Iris pigment epithelial cell (primary cell): ENCODE measurements at places on chromosomes 3 and 15.

- DNase-seq: no peak
These were observed 125.0 kb upstream of the PLXNA1 start for GRCh38 chr3:126857928-126858327.

DNA sequence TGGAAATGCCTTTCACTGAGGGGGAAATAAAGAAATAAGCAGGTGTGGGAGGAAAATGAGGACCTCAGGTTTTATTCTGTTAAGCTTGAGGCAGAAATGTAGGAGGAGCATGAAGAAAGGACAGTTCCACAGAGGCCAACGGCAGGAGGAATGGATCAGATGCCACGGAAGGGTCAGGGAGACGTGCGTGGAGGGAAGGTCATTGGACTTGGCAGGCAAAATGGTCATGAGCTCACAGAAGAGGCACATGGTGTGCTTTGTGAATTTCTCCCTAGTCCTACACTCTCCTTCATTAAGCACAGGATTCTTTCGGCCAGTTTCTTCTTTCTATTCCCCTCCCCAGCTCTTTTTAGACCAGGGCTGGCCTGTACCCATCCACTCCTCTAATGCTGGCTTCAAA is 32.5 kb upstream of the THSD4 start:
- no peak for DNase-seq

DNA sequence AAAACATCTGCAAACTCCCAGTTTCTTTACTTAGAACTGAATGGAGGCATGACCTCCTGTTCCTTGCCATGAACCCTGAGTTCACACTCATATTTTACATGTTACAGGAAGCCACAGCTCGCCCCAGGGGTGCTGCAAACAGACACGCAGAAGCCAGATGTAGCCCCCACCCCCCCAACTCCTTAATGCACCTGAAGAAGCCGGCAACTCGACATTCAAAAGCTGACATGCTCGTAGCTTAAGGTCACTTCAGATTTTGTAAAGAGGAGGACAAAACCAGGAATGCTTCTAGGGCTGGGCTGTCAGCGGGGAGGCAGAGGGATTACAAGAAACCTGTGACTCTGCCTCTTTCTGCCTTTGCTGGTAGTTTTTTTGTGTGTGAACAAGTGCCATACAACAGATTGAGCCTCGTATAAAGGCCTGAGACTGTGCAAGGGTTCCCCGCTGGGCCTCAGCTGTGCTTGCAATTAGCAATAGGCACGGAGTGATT is 42.0 kb upstream of the FEZF2 start:
- DNase-seq: no peak

- no peak for DNase-seq
These were observed 12.4 kb downstream of the SLCO3A1 start for GRCh38 chr15:91865950-91866349.

DNA sequence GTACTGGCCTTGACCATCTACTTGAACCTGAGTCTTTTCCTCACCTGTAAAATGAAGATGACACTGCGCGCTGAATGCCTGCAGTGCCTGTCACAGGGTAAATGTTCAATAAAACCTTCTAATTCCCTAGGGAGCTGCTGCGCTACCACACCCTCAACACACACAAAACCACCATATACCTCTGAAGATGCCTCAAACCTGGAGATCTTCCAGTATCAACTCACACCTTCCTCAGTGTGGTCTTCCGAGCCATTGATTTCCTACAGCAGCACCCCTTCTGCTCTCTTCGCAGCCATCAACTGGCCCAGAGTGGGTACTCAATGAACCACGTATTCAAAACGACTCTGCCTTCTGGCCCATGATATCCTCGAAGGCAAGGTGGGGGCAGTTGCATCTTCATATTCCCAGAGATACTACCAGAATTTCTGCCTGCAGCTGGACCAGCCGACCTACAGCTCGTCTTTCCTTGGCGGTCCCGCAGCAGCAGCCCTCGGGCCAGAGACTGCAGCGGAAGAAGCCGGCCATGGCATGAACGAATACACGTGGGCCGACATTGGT is 695 bp downstream of the RPL32 start:
- peak; percentile 32 for DNase-seq

- no peak for DNase-seq
These were observed 482.1 kb downstream of the OCA2 start for GRCh38 chr15:27617013-27617412.

- no peak for DNase-seq
These were observed 248.9 kb downstream of the SLCO3A1 start for GRCh38 chr15:92102395-92102755.

DNA sequence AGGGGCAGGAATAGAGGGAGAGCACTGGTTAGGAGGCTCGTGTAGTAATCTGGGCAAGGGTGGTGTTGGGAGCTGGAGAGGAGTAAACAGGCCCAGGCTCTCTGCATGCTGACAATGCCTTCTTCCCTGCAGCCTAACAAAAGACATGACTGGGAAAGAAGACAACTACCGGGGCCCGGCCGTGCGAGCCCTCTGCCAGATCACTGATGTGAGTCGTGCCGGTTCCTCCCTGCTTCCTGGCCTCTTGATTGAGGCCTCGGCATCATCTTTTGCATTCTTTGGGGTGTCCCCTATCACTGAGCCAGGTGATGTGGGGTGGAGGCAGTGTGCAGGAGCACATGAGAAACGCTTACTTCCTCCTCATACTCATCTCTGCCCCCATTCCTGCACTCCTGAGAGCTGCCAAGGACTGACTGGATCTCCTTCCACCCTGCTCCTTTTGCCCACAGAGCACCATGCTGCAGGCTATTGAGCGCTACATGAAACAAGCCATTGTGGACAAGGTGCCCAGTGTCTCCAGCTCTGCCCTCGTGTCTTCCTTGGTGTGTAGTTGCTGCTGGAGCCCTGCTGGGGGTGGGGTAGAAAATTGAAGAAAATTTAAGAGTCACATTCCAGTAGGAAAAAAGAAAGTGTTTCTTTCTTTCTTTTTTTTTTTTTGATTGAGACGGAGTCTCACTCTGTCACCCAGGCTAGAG is 5.3 kb downstream of the COPG1 start:
- DNase-seq: no peak

GRCh38 chr3:53109190-53109589 is 21.0 kb downstream of the RFT1 start:
- DNase-seq: peak; percentile 94

GRCh38 chr3:147945968-147946519 is 536.9 kb downstream of the ZIC1 start:
- DNase-seq: peak; percentile 96

DNA sequence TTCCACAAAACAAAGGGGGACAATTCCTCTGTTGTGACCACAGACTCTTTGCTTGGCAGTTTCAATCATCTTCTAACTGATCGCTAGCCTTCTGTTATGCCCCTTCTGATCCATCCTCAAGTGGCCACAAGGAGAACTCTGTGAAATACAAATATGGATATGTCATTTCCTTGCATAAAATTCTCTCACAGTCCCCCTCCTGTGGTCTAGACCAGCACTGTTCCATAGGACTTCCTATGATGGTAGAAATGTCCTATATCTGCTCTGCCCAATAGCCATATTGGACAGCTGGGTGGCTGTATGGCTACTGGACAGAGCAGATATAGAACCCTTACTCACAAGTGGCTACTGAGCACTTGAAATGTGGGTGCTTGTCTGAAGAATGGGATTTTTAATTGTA is 25.9 kb upstream of the SNRK start:
- no peak for DNase-seq

DNA sequence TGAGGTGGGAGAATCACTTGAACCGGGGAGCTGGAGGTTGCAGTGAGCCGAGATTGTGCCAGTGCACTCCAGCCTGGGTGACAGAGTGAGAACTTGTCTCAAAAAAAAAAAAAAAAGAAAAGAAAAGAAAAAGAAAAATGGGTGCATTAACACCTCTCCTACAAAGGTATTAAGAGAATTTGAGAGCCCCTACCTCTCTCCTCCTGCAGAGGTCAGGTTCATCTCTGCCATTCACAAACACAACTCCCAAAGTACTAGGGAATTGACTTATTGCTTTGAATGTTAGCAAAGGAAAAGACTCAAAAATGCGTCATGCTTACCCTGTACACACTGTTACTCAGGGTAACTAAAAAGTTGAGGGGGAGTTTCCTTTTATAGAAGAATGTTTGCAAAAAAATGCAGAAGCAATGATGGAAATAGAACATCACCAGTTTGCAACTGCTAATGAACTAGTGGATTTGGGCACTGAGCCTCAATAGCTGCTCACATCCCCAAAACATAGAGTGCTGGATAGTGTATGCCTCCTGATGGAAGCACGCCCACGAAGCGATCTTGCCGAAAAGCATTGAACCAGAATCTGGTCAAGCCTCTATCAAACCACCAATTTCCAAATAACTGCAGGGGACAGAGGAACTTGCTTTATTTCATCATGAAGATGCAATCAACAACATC is 15.5 kb upstream of the LYZL4 start:
- no peak for DNase-seq

- DNase-seq: peak; percentile 41
These were observed 4.6 kb downstream of the STIMATE start for GRCh38 chr3:52892625-52893311.

- peak; percentile 28 for DNase-seq
These were observed 163.5 kb downstream of the ABHD5 start for GRCh38 chr3:43854283-43854682.

GRCh38 chr3:177108648-177109047 is 88.6 kb downstream of the TBL1XR1 start:
- DNase-seq: no peak

GRCh38 chr3:134892326-134892725 is 97.3 kb downstream of the EPHB1 start:
- DNase-seq: no peak

DNA sequence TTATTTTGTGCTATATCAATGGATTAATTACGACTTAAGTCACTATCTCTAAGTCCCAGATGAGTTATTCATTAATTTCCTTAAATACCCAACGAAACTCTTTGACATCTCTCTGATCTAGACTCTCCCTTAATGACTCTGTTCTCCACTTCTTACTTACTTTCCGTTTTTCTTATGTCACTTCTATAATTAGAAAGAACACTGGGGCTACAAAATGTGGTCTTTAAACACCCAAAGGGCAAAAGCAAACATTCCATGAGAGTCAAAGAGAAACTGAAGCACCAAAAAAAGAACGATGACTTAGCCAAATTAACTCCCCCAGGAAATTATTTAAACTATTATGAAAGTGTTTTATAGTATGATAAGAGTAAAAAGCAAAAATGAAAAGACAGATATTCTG is 166.4 kb upstream of the UBE2E2 start:
- DNase-seq: no peak

DNA sequence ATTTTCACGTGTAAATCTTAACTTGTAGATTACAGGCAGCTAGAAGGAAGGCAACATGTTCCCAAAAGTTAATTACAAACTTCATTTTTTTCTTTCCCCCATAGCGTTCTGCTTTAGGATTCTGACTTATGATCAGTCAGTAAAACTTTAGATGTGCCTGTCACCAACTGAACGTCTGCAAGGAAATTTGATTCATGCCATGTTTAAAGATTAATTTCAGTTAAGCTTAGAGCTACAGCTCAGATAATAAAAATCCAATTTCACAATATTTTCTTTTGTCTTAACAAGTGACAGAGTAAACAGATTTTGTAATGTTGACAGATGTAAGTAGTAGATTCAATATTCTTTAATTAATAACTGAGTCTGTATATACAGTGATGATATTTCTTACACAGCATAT is 253.1 kb downstream of the NFKBIZ start:
- DNase-seq: no peak

- no peak for DNase-seq
These were observed 32.0 kb downstream of the SV2B start for GRCh38 chr15:91132079-91132478.

- no peak for DNase-seq
These were observed 114.7 kb upstream of the BHLHE40 start for GRCh38 chr3:4864503-4864902.

DNA sequence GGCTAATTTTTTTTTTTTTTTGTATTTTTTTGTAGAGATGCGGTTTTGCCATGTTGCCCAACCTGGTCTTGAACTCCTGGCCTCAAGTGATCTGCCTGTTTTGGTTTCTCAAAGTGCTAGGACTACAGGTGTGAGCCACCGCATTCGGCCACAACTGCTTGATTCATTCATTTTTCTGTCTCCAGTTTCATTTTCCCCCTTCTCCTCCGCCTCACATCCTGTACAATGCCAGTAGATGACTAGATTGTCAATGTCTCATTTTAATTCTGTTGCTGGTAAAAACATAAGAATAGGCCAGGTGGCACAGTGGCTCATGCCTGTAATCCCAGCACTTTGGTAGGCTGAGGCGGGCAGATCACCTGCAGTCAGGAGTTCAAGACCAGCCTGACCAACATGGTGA is 12.0 kb upstream of the ZNF592 start:
- DNase-seq: no peak

DNA sequence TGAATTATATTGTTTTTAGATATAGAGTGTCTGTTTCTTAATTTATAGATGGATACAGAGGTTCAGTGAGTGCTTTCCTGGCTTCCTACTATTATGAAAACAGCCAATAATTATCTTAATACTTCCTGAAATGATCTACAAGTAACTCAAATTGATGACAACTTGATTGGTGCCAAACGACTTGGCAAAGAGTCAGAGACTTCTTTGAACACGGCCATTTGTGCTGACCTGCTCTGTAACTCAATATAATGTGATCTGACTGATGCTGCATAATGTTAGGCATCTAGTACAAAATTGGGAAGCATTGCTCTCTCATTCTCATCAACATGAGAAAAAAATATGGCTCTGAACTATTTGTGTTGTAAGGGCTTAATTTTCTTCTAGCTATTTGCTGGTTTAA is 193.9 kb downstream of the DIPK2A start:
- no peak for DNase-seq

DNA sequence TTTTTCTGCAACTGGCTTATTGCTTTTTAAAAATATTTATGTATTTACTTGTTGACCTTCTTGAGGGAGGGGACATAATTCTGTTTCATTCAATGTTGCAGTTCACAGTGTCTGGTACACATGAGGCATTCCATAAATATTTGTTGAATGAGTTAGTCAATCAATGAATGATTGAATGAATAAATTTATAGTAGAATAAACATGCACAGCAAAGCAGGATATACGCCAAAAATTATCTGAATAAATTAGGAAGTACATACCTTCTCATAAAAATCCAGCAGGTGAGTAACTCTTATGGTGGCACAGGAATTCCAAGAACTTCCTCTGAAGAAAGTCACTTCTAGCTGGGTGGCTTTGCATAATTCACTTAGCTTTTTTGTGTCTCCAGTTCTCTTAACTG is 469.4 kb upstream of the ATP11B start:
- no peak for DNase-seq

GRCh38 chr15:83209333-83209732 is 1.7 kb upstream of the HDGFL3 start:
- DNase-seq: no peak

DNA sequence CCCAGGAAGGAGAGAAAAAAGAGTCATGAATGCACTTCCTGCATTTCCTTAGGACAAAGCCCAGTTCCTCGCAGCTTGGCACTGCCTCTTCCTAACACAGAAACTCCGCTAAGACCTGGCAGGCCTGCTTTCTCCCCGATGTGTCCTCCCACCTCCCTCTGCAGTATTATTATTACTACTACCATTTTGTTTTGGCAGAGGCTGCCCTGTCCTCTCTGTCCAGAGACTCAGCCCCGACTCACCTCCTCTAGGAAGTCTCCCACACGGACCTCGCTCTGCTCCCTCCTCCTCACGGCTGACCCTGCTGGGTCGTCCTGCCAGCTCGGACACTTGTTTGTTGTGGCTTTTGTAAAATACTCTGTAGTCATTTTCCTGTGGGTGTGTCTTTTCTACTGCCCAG is 107.2 kb upstream of the HACD2 start:
- no peak for DNase-seq
